ENCODE measurements at places on chromosomes 11 and 22. TPM values are rescaled to one million over a fixed set of nuclear protein-coding genes. Genes with fewer than 3 reads are reported as not detected.
A peak's percentile ranks its signal among the peaks of the same experiment; 100 is the strongest.

Gene SLC5A4
- not detected for total RNA-seq

Gene BCO2
- 1.1 TPM for total RNA-seq

DNA sequence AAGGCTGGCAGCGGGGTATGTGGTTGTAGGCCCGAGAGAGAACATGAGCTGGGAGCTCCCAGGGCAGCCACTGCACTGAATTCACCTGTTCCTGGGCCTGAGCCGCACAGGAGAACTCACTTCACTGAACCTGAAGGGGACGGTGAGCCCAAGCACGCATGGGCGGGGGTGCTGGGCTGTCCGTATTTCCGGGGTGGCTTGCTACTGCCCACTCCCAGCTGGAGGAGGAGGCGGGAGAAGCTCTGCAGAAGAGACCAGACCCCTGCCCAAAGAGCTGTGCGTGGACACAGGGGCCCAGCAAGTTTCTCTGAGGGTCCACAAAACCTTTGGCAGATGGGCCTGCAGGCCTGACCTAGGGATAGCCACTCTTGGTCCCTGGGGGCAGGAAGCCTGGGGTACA lies 4.8 kb downstream of the TTLL12 start:
- DNase-seq, result no peak

- peak; percentile 92 for DNase-seq
Observed at GRCh38 chr11:1564535-1565172, 7.4 kb downstream of the DUSP8 start.
